ENCODE measurements at places on chromosomes 12 and 14.

DNA sequence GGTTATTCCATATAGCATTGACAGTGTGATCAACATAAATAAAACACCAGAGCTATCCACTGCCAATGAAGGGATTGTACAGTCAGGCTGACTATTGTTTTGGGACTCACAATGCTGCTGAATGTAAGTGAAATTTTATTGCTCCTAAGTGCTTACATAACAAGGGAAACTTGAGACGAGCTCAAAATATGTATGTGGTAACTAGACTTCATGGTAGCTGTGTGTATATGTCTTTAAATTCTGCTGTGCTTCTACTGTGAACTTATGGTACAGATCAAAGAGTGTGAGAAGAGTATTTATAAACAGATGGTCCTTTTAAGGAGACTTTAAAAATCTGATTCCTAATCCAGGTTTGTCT, 6.9 kb downstream of the FLRT2 start:
- H3K27me3 ChIP-seq, result peaks cover 40% of the 10 kb centered on the region
- no peak overlapping the region for H3K4me3 ChIP-seq
- no peak for DNase-seq
- H3K36me3 ChIP-seq, result no peaks in the 10 kb centered on the region
- peaks cover 11% of the 10 kb centered on the region for H3K4me1 ChIP-seq

GRCh38 chr14:53509276-53510244, 356.4 kb upstream of the DDHD1 start:
- no peak for DNase-seq
- H3K27ac ChIP-seq, result peak overlapping the region; percentile 44
- H3K4me1 ChIP-seq, result no peaks in the 10 kb centered on the region
- no peak overlapping the region for H3K4me3 ChIP-seq
- H3K27me3 ChIP-seq, result no peaks in the 10 kb centered on the region

DNA sequence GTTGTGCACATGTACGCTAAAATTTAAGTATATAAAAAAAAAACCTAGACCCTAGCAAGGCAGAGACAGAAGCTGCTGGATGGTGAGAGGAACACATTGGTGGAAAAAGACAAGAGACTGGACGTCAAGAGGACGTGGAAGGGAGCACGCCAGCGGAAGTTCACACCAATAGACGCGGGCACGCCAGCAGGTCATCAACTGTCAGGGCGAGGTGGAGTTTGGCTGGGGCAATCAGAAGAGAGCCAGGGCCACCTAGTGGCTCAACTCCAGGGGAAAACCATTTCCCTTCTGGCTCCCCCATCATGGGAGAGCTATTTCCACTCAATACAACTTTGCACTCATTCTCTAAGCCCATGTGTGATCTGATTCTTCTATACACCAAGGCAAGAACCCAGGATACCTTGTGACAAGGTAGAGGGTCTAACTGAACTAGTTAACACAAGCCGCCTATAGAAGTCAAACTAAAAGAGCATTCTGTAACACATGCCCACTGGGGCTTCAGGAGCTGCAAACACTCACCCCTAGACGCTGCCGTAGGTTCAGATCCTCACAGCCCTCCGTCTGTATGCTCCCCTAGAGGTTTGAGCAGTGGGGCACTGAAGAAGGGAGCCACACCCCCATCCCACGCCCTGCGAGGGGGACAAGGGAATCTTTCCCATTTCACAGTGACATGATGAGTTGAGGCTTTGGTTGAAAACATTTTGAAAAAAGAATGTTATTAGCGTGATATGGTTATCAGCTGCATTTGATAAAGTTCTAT, 702.7 kb downstream of the TMTC2 start:
- peak; percentile 48 for DNase-seq
- H3K4me3 ChIP-seq, result no peak overlapping the region
- H3K27me3 ChIP-seq, result no peaks in the 10 kb centered on the region
- H3K4me1 ChIP-seq, result no peaks in the 10 kb centered on the region
- no peak overlapping the region for H3K27ac ChIP-seq

- H3K27ac ChIP-seq, result no peak overlapping the region
- H3K27me3 ChIP-seq, result no peaks in the 10 kb centered on the region
- DNase-seq, result no peak
- no peaks in the 10 kb centered on the region for H3K4me1 ChIP-seq
- H3K36me3 ChIP-seq, result no peaks in the 10 kb centered on the region
Observed at GRCh38 chr12:42186793-42187192, 42.1 kb upstream of the GXYLT1 start.

GRCh38 chr12:116266631-116267349, 10.7 kb downstream of the MED13L start:
- DNase-seq, result no peak
- H3K4me1 ChIP-seq, result peaks cover 62% of the 10 kb centered on the region
- H3K27me3 ChIP-seq, result no peaks in the 10 kb centered on the region
- no peak overlapping the region for H3K4me3 ChIP-seq
- no peaks in the 10 kb centered on the region for H3K36me3 ChIP-seq
- H3K27ac ChIP-seq, result no peak overlapping the region

GRCh38 chr12:69500631-69501030, 30.4 kb downstream of the FRS2 start:
- no peak for DNase-seq
- H3K27me3 ChIP-seq, result no peaks in the 10 kb centered on the region
- no peaks in the 10 kb centered on the region for H3K36me3 ChIP-seq
- H3K27ac ChIP-seq, result no peak overlapping the region

DNA sequence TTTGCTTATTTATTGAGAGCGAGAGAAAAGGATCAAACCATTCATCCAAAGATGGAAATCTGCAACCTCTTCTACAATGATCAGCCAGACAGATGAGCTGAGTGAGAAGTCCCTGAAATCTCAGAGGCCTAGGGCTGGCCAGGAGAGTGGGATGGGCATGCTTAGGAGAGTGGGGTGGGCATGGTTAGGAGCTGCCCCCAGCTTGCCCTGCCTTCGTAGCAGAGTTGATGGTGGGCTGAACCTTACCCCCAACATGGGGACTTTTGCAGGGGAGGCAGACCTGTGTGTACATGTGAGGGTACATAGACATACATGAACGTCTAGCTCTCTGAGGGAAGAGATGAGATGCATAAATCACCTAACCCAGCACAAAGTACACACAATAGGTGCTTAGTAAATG, 95.7 kb upstream of the ESRRB start:
- DNase-seq, result no peak
- no peaks in the 10 kb centered on the region for H3K36me3 ChIP-seq
- H3K27me3 ChIP-seq, result no peaks in the 10 kb centered on the region
- H3K27ac ChIP-seq, result no peak overlapping the region

GRCh38 chr12:132719141-132719953, 8.7 kb downstream of the PGAM5 start:
- peaks cover 91% of the 10 kb centered on the region for H3K36me3 ChIP-seq
- DNase-seq, result no peak
- no peaks in the 10 kb centered on the region for H3K27me3 ChIP-seq
- no peaks in the 10 kb centered on the region for H3K4me1 ChIP-seq

- H3K4me1 ChIP-seq, result no peaks in the 10 kb centered on the region
- no peak overlapping the region for H3K27ac ChIP-seq
- no peaks in the 10 kb centered on the region for H3K36me3 ChIP-seq
- H3K27me3 ChIP-seq, result peaks cover 7% of the 10 kb centered on the region
Observed at GRCh38 chr12:52437508-52437907, 3.3 kb upstream of the KRT75 start.

DNA sequence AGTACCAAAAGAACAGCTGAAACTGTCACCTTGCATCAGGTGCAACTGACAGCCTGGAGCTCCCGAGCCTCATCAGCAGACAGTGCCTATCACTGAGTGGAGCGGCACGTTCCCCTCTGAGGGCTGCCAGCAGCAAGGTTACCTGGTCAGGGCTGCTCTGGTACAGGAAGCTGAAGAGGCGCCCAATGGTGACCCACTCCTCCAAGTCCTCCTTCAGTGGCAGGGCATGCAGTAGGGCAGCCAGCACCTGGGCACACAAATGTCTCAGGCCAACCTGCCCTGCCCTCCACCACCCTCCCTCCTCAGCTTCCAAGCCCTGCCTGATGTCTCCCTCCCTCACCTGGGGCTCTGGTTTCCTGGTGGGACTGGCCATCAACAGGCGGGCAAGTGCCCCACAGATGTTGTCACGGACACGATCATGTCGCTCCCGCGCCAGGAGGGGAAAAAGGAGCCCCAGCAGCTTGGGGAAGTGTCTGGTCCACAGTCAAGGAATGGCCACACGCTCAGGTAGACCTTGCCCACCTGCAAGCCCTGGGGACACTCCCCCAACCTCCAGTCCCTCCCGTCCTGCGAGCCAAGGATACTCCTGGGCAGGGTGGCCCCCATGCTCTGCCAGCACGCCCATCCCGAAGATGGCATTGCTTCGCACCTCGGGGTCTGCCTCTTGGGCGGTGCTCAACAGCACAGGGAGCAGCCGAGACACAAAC, 7.1 kb downstream of the IPO4 start:
- no peaks in the 10 kb centered on the region for H3K4me1 ChIP-seq
- H3K4me3 ChIP-seq, result no peak overlapping the region
- H3K27me3 ChIP-seq, result no peaks in the 10 kb centered on the region

- no peak for DNase-seq
- H3K27me3 ChIP-seq, result no peaks in the 10 kb centered on the region
- no peak overlapping the region for H3K4me3 ChIP-seq
- no peak overlapping the region for H3K27ac ChIP-seq
- H3K4me1 ChIP-seq, result no peaks in the 10 kb centered on the region
Observed at GRCh38 chr12:106042037-106042436, 96.7 kb downstream of the NUAK1 start.

GRCh38 chr14:87483271-87484260, 509.4 kb downstream of the GALC start:
- no peaks in the 10 kb centered on the region for H3K4me1 ChIP-seq
- no peaks in the 10 kb centered on the region for H3K36me3 ChIP-seq
- H3K4me3 ChIP-seq, result no peak overlapping the region
- no peak overlapping the region for H3K27ac ChIP-seq

GRCh38 chr14:51478175-51478621, 173.5 kb upstream of the FRMD6 start:
- no peak overlapping the region for H3K4me3 ChIP-seq
- no peaks in the 10 kb centered on the region for H3K36me3 ChIP-seq
- H3K27me3 ChIP-seq, result no peaks in the 10 kb centered on the region
- H3K27ac ChIP-seq, result no peak overlapping the region

DNA sequence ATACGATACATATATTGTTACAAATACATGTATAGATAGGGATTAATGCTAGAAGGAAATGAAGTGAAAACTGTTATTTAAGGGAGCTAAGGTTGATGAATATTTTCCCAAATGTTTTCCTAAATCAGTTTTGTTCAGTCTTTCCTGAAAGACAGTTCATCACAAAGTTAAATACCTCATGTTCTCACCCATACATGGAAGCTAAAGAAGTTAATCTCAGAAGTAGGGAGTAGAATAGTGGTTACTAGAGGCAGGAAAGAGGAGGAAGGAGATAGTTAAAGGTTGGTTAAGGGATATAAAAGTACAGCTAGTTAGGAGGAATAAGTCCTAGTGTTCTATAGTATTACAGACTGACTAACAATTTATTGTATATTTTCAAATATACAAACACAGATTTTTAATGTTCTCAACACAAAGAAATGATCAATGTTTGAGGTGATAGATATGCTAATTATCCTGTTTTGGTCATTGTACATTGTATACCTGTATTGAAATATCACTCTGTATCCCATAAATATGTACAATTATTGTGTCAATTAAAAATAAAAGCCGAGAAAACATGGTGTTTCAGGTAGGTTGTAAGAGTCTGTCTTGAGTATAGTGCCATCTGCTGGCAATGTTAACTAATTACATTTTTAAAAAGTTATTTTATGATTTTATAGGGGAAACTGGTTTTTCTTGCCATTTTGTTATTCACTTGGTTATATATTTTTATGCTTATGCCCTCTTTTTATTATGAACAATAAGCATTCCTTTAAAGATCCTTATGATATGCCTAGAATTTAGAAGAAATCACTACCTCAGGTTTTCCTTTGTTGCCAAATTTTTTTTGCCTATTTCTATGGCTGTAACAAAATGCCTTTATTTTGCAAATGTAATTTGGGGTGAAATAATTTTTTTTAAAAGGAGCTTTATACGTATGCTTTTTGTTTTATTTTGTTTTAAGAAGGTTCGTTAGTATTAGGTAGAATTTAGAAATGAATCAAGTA, 26.9 kb downstream of the ZDHHC17 start:
- H3K27me3 ChIP-seq, result no peaks in the 10 kb centered on the region
- no peaks in the 10 kb centered on the region for H3K4me1 ChIP-seq
- H3K27ac ChIP-seq, result no peak overlapping the region

- H3K27ac ChIP-seq, result no peak overlapping the region
- DNase-seq, result no peak
- H3K4me3 ChIP-seq, result no peak overlapping the region
- H3K4me1 ChIP-seq, result no peaks in the 10 kb centered on the region
Observed at GRCh38 chr12:107429006-107429705, 256.4 kb upstream of the PWP1 start.
